ENCODE measurements at places on chromosomes 1 and 21.

DNA sequence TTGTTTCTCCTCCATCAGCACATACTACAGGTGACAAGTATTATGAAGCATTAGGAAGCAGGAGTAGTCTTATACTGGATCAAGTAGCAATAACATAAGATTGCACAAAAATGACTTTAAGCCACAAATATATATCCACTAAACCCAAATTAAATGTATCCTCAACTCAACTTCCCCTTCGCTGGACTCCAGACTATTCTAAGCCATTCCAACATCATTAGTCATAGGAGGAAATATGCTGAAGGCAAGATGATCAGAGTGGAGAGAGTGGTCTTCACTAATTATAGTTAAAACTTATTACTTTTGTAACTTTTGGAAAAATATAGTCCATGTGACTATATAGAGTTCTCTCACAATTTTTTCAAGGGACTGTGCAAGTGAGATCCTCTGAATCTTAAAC is 390.7 kb upstream of the ZP4 start:
- DNase-seq, result no peak

GRCh38 chr1:15189692-15190370 is 36.3 kb downstream of the TMEM51 start:
- no peak for DNase-seq

GRCh38 chr1:116382857-116383483 is 9.9 kb downstream of the ATP1A1 start:
- peak; percentile 10 for DNase-seq

DNA sequence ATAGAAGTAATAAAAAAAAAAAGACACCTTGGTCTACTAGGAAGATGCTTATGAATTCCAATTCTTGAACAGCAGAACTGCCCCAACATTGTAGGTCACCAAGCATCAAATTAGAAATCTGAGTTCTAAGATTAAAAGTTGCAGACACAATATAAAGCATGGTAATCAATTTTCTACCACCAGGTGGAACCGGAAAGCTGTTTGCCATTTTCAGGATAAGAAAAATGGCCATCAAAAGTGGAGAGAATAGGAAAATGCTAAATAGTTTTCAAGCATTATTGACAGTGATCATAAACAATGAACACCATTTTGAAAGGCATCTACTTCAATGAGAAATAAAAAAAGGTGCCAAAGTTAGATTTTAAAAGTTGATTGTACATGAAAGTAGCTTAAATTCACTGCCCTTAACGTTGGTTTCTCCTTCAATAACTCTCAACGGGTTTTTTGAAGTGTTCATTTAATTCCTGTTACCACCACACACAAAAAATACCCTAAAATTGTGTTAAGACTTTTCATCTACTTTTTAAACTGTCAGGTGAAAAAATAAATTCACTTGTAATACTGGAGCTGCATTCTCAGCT is 252.9 kb downstream of the KCNT2 start:
- peak; percentile 71 for DNase-seq

DNA sequence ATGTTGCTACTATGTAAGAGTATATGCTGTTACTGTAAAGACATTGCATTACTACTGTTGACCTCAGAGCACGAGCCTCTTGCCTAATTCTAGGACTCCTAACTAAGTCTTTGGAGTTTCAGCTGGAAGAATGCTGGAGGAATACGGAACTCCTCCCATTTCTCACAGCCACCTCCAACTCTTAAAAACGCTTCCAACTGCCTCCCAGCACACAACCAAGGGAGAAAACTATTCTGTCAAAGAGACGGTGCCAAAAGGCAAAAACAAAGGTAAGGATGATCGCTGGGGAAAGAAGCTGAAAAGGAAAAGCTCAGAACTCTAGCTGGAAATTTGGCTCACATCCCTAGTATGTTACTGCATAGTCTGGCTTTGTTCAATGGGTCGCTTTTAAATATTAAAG is at the start of gene FMO2:
Gene FMO2 (plus strand): TSS at position 210 of the 400 bp plus-strand sequence. CDS start 414 bp downstream, outside the sequence.
- DNase-seq, result no peak

DNA sequence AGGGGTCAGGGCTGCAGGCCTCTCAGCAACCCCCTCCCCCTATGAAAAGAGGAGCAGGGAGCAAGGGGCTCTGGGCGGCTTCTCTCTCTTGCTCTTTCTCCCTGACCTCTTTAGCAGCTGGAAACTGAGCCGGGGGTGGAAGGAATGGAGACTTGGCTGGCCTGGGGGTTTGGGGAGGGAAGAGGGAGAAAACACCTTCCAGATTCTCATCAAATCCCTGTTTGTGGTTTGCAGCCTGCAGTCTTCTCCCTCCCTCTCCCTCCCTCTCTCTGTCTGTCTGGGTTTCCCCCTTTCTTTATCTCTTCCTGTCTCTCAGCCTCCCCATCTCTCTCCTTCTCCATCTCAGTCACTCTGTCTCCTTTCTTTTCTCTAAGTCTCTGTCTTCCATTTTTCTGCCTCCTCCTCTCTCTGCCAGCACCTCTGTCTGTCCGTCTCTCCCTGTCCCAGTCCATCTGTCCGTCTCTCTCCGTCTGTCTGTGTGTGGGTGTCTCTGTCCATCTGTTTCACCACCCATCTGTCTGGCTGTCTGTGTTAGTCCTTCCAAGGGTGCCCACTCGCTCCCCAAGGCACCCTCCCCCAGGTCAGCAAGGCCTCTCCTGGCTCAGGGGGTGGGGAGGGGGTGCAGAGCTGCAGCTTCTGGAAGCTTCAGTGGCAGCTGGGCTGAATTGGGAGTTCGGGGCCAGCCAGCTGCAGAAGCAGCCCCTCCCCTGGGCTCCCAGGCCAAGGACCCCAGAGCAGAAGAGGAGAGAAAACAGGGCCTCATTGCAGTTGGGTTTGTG is 6.2 kb downstream of the AHDC1 start:
- DNase-seq, result no peak

GRCh38 chr1:206742719-206743383 is 27.7 kb upstream of the IL19 start:
- no peak for DNase-seq

DNA sequence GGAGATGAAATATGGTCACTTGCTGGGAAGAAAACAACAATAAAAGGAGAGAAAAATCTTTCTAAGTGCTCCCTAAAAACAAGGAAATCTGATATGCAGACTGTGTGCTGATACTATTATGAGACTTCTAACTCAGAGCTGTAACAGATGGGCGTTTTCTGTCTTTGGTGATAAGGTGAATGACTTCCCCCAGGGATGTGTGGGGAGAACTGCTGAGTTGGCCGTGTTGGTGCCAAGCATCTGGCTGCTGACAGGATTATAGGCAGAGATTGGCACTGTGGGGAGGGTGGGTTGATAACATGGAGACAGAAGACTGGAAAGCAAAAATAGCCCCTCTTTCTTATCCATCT is 438.5 kb upstream of the PLXNA2 start:
- DNase-seq, result no peak

- no peak for DNase-seq
Measured at GRCh38 chr1:164040754-164041153, 518.2 kb upstream of the PBX1 start.

- no peak for DNase-seq
Measured at GRCh38 chr1:22507587-22507986, 55.7 kb upstream of the EPHA8 start.

- no peak for DNase-seq
Measured at GRCh38 chr1:179353546-179353945, 12.2 kb upstream of the AXDND1 start.

- DNase-seq, result no peak
Measured at GRCh38 chr1:17645068-17645911, 105.8 kb downstream of the ARHGEF10L start.

GRCh38 chr1:75430526-75430925 is 180.4 kb downstream of the SLC44A5 start:
- DNase-seq, result no peak

DNA sequence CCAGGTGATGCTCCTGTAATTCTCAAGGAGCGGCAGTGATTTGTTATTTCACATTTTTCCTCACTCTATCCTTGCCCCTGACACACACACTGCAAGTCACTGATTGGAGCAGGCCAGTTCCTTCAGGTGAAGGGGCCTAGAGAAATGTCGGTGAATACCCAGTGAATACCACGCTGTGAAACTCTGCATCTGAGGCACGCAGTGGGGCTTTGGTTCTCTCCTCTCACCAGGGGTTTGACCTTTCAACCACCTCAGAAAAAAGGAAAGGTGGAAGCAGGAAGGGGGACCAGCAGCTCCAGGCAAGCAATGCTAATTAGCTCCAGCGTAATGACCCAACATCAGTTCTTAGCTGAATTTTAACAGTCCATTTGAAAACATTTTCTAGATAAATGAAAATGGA is 532 bp upstream of the FAM177B start:
- no peak for DNase-seq

- DNase-seq, result no peak
Measured at GRCh38 chr1:39694026-39694425, 2.8 kb upstream of the HPCAL4 start.

- DNase-seq, result no peak
Measured at GRCh38 chr1:204453141-204453772, 41.3 kb downstream of the PIK3C2B start.

DNA sequence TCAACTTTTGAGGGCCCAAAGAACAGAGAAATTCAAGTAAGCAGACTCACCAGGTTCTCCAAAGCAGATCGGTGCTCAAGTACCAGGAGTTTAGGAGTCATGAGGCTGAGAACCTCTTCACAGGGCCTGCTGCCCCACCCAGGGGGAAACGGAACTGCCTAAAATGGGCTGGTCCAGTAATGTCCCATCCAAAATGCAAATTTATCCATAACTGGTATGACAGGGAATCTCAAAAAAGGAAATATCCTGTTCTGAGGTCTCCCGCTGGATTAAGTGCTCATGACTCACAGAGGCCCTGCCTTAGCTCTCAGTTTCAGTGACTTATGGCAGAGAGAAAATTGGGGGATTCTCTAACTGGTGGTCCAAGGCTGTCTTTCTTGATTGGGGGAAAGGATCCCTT is 9.3 kb downstream of the SPRR2G start:
- DNase-seq, result no peak

GRCh38 chr1:11784993-11785769 is 20.6 kb downstream of the MTHFR start:
- DNase-seq, result peak; percentile 65

DNA sequence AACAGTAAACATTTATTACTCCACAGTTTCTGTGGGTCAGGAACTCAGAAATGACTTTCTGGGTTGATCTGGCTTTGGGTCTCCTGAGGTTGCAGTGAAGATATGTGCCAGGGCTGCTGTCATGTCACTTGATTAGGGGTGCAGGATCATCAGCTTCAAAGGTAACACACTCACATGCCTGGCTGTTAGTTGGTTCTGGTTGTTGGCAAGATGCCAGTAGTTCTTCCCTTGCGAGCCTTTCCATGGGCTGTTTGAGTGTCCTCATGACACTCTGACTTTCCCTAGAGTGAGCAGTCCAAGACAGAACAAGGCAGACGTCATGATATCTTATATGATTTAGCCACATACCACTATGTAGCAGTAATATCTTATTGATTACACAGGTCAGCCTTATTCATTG is 1.8 kb downstream of the SWT1 start:
- DNase-seq, result peak; percentile 30

GRCh38 chr1:110425612-110426152 is 18.2 kb upstream of the LAMTOR5 start:
- no peak for DNase-seq

DNA sequence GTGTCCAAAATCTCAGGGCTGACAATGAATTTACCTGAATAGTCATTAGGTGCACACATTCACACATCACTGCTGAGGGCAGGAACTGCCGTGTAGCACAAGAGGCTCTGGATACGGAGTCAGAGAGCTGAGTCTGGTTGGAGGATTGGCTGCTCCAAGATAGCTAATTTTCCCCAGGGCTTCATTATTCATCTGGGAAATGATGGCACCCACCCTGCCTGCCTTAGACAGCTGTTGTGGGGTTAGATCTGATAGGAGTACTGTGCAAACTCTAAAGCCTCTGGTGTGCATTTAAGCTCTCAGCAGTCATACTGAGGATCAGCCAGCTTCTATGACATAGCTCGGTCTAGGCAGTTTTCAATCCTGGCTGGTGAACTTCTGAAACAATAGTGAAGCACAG is 67.0 kb downstream of the LMX1A start:
- DNase-seq, result no peak

DNA sequence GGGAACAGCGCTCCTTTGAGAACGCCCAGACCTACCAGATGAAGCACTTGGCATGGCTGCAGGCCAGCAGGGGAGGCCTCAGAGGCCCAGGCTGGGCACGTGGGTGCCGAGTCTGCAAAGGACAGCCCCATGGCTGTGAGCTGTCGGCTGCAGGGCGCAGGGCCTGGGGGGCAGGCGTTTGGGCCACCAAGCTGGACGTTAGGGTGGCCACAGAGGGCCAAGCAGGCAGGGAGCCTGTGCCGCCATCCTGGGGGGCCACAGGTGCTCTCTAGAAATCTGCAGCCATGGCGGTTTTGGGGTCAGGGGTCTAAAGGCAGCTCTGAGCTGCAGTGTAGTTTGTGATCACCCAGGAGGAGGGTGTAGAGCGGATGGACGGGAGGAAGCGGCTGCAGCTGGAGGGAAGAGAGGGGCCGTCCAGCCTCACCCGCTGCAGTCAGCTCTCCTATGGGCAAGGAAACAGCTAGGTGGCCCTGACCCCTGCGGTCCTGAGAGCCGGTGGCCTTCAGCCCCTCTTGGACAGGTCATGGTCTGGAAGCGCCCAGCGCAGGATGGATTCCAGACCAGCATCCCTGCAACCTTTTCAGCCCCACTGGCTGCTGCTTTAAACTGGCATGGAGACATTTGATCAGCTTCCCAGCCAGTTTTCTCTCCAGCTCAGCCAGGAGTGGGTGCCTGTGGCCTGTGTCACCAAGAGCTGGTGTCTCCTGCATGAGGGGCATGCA is 11.0 kb downstream of the IBA57 start:
- no peak for DNase-seq

DNA sequence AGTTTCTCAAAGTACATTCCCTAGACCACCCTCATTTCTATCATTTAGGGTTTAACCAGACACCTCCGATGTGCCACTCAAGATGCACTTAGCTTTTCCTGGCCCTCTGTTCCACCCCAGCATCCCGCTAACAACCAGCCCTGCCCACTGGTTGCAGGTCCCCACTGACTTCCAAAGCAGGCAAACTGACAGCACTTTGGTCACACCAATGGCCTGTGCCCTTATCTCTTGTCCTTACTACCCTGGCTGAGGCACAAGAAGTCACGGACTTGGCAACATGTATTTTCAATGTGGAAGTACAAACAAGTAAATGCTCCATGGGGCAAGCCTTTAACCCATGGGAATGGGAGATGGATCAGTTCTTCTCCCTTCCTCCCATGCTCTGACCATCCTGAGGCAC is 357.1 kb downstream of the OMA1 start:
- DNase-seq, result no peak

DNA sequence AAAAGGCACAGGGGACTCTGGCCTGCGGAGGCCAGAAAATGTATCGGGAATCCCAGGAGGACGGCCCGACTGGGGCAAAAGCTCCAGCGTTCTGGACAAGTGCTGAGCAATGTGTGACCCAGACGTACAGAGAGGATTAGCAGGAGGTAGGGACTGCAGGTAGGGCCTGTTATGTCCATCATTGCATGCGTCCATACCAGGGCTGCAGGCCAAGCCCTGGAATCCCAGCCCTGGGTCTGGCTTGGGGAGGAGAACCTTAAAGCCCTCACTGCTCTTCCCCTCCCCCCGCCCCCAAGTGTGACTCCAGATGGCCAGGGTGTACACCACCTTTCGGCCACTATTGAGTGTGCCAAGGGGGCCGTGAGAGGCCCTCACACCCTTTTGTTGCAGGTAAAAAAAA is 2.0 kb downstream of the RNF207 start:
- DNase-seq, result no peak
